ENCODE measurements at places on chromosomes 2 and 18.

- no peak for DNase-seq
These were observed 503.6 kb downstream of the SPAG16 start for GRCh38 chr2:213787869-213788268.

- no peak for DNase-seq
These were observed 594 bp downstream of the FAM161A start for GRCh38 chr2:61853086-61853846.

DNA sequence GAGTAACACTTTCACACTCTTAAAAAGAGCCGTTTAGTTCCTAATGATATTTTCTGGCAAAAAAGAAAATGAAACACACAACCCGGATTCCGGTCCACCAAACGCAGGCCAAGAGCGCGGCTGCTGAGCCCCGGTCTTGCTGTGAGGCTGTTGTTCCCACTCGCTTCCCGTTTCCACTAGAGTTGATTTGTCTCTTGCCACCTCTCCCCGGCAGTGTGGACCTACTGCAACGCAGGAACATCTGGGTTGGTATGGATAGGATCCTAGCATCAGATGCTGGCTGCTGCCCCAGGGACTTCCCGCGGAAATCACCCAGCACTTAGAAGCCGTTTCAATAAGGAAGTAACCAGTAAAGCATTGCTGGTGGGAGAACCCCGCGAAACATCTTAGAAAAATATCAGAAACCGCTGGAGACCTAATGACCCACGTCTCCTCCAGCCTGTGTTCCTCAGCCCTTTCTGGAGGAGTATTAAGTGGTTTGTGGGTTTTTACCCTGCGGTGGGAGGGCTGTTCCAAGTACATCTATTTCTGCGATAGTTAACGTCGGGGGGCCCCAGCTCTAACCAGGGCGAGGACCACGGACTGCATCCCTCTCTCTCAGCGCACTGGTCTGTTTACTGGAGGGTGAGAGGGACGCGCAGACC, 939 bp downstream of the DOCK10 start:
- peak; percentile 55 for DNase-seq

DNA sequence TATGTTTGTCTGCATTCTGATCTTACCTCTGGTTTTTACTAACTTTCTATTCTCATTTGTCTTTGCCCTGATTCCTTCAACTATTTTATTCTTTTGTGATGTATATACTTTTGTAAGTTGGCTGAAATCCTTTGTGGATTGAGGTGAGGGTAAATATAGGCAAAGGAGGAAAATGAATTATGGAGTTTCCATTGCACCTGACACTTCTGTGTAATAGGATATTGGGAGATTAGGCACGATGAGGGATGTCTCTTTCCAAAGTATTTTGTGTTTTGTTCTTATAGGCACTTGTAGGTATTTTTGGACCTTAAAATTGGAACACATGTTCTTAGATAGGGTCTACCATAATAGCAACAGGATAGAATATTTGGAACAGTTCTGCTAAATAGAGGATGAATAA, 76.4 kb downstream of the HRH4 start:
- no peak for DNase-seq

GRCh38 chr2:163205589-163206254, 367.2 kb upstream of the KCNH7 start:
- DNase-seq = no peak

DNA sequence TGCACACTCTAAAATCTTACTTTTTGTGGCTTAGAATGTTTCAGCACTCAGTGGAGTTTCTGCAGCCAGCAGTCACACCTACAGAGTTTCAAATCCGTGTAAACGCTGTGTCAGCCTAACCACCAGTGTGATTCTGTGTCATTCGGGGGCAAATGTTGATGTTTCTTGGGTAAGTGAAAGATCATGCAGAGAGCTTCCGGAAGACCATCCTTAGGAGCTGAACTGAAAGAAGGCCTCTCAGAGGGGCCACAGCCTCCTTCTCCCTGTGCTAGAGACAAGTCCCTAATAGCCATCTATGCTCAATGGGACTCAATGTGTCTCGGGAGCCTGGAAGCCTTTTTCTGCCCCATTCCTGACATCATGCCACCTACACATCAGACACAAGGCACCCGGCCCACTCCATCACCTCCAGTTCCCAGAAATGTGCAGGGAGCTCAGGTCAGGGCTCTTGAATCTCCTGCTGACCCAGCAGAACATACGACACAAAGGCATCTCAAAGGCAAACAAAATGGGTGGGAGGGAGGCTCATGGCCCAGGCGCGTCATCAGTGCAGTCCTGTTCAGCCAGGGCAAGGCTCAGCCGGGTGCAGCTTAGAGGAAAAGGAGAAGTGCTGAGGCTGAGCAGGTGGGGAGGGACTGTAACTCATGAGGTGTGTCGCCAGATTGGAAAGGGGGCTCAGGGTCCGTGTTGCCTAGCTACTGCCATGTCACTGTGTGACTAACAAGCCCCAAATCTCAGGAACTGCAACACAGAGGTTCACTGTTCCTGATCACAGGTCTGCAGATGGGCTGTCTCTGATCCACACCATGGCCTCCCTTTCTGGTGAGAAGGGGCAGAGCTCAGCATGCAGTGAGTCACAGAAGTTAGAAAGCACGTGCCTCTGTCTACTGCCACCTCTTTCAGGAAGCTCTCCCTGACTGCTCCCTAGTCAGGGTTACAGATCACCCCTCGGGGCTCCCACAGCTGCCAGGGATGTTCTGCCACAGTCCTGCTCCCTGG, 82.0 kb downstream of the SMAD7 start:
- peak; percentile 31 for DNase-seq

- DNase-seq = no peak
These were observed 63.1 kb downstream of the SPOPL start for GRCh38 chr2:138564586-138565229.

GRCh38 chr2:46246790-46247189, 50.4 kb upstream of the EPAS1 start:
- DNase-seq = no peak

DNA sequence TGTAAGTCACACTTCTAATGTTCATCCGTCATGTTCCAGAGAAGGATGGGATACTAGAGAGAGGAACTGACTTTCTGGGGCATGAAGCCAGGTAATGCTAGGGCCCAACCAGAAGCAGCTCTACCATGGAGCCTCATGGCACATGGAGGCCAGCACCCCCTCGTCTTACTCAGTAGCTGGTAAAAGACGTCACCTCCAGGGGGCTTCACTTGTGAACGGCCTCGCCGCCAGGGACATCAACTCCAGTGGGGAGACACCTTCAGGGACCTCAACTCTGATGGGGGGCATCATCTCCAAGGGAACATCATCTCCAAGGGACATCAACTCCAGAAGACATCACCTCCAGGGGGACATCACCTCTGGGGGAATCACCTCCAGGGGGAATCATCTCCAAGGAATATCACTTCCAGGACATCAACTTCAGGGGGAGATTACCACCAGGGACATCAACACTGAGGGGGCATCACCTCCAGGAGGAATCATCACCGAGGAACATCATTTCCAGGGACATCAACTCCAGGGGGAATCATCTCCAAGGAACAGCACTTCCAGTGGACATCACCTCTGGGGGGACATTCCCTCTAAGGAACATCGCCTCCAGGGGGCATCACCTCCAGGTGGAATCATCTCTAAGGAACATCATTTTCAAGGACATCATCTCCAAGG, 168.4 kb downstream of the NDUFA10 start:
- DNase-seq = no peak

- no peak for DNase-seq
These were observed 2.9 kb upstream of the B4GALT6 start for GRCh38 chr18:31686986-31687928.

- DNase-seq = no peak
These were observed 10.8 kb upstream of the SNED1 start for GRCh38 chr2:240987588-240987987.

DNA sequence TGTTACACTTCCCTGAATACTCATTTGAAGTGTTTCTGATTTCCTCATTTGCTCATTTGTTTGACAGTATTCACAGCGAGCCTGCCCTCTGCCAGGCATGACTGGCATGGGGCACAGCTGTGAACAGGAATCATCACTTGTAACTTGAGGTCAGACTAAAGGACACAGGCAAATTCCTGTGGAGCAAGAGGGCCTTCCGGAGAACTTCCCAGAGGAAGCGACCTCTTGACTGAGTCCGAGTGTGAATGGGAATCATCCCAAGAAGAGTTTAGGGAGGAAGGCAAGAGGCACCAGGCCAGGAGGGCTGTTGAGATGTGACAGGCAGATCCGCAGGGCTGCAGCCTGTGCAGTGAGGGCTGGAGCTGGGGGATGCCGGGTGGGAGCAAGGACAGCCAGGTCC, 45.4 kb downstream of the LIMS1 start:
- DNase-seq = no peak

GRCh38 chr2:190407246-190407661, 901 bp upstream of the MFSD6 start:
- DNase-seq = no peak

DNA sequence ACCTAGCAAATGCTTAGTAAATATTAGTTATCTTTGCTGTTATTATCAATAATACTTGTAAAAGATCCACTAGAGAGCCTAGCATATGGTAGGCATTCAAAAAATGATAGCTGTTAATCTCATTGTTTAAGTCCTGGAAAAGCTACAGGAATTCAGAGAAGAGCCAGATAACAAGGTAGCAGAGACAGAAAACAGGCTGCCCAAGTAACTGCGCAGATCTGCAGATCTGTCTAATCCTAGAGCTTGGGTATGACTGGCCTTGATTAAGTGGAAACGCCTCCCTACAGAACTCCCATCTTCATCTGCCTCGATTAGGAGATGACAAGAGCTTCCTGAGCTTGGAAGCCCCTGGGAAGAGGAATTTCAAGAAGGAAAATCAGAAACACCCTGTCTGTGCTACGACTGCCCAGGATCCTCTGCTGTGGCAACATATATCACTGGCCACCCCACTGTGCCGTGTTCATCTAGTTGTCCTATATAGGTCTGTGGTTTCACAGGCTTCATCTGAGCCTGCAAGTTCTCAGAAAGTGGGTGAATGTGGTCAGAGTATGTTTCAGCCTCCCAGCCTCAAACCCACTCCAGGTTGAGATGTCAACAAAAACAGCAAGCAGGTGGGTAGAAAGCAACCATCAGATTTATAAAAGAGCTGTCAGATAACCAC, 151.5 kb upstream of the PKDCC start:
- DNase-seq = peak; percentile 33

GRCh38 chr2:157837851-157838441, 38.2 kb downstream of the ACVR1 start:
- DNase-seq = no peak

DNA sequence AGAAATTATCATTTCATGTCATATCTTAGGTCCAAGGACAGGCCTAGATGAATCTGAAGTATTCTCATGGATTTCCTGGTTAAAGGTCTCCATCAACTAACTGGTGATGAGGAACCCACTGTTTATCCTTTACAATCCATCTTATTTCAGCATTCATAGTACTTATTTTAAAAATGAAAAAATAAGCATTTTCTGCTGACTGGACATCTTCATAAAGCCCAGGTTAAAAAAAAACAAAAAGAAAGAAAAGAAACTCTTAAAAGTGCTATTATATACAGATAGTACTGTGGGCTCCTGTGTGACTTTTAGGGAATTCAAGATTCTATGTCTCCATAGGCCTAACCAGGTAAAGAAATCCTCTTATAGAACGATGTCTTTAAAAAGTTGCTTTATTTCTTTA, 7.1 kb downstream of the ERBB4 start:
- no peak for DNase-seq

DNA sequence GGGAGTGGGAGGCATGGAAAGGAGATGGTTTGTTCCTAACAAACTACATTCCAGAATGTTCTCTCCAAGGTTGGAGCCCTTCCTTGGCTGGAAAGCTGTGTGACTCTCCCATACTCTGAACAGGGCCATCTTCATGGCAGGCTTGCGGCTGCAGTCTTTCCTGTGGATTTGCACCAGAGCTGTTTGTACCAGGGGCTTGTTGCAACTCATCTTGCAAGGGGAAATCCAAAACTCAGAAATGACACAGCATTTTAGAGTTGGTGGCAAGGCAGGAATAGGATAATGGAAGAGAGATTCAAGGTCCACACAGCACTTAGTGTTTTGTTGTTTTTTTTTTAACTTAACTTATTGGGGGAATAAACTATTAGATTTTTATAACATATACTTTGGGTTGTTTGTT, 73.7 kb upstream of the ZNF516 start:
- DNase-seq = no peak

DNA sequence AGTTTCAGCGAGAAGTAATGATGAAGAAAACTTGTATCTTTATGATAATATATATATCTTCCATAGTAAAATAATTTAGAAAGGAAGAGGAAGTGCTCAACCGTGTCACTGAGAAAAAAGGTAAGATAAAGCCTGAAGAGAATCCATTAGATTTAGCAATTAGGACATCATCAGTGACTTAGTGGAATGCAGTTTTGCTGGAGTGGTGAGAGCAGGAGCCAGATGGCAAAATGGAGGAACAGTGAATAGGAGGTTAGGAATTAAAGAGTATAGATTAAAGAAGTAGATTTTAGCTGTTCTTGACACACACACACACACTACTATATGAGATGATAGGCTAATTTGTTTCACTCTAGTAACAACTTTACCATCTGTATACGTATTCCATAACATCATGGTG, 157.1 kb upstream of the EPC2 start:
- DNase-seq = no peak

DNA sequence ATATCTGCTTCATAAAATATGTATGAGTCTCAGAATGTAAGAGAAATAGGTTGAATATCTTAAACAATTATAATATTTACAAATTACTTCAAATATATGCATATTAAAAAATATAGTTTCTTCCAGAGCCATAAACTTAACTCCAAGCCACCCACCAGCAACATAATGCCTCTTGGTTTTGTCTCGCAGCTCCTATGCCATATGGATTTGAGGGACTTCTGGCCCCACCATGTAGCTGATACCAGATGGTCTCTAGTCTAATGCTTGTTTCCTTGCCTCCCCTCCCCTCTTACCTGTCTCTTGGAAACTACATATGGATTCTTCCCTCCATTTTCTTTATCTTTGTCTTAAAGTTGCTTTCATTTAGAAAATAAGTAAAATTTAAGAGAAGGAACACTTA, 114.3 kb downstream of the GCA start:
- DNase-seq = no peak

DNA sequence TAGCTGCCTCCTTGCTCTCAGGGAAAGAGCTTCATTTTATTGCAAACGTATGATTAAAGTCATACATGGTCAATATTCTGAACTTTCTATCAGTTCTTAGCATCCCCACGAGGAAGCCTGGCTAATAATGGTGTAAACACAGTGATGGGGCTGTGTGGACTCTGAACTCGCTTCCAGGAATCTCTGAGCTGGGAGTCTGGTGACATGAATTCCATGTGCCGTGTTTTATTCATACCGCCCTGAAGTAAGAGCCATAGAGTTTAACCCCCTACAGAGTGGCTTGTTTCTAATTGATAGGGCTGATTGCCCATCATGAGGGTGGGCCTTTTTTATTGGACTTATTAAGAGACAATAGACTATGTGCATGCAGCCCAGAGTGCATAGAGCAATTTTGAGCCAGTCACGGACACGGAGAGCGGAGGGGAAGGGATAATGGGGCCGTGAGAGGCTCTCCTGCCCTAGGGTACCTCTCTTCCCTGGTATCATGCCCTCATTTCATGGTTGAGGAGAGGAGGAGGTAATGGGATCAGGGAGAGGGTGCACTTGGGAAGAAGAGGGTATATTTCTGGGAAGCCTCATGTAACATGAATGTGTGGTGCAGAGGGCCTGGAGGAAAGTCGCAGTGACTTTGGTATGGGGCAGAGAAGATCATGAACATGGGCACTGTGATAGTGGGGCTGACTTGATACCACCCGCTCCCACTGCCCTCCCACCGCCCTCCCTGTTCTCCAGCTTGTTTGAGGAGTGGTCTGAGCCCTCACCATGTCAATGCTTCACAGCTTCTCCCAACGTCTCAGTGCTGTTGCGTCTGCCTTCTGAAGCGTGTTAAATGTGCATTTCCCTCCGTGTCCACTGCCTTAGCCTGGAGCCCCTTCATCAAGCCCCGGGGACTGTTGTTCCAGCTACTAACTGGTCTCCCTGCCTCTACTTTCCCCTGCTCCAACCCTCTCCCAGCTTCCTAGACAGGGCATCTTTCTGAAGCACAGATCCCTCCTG, 73.2 kb downstream of the IL1R2 start:
- no peak for DNase-seq
